ENCODE measurements at places on chromosomes 5 and 9.

DNA sequence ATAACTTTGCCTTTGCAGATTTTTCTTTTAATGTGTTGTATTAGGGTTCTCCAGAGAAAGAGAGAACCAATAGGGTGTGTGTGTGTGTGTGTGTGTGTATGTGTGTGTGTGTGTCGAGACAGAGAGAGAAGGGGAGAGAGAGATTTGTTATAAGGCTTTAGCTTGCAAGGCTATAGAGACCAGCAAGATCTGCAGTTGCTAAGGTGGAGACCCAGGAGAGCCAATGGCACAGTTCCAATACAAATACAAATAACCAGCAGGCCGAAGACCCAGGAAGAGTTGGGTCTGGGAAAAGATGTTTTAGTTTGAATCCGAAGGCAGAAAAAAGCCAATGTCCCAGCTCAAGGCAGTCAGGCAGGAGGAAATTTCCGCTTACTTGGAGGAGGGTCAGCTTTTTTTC is 23.0 kb downstream of the TMOD1 start:
- DNase-seq = no peak

GRCh38 chr5:150068961-150069645 is 17.3 kb downstream of the CSF1R start:
- DNase-seq = no peak

- DNase-seq = no peak
Observed at GRCh38 chr9:127723444-127723843, 7.6 kb downstream of the TTC16 start.

DNA sequence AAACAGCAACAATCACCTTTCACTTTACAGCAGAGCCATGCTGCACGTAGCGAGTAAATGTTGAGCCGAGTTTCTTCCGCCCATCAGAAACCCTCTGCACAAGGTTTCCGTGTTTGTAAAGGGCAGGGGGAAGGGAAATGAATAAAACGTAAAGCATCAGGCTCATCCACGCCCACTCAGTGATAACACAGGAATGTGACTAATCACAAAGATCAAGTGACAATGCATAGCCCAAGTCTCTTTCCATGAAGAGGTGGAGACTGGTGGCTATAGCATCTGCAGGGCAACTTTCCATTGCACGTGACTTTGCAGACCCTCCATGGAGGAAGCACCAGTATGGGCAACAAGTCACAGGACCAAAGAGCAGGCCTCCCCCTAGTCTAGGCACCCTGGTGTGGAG is 56.6 kb downstream of the CAMSAP1 start:
- DNase-seq = no peak

GRCh38 chr5:158100373-158100888 is 241.5 kb upstream of the CLINT1 start:
- no peak for DNase-seq

DNA sequence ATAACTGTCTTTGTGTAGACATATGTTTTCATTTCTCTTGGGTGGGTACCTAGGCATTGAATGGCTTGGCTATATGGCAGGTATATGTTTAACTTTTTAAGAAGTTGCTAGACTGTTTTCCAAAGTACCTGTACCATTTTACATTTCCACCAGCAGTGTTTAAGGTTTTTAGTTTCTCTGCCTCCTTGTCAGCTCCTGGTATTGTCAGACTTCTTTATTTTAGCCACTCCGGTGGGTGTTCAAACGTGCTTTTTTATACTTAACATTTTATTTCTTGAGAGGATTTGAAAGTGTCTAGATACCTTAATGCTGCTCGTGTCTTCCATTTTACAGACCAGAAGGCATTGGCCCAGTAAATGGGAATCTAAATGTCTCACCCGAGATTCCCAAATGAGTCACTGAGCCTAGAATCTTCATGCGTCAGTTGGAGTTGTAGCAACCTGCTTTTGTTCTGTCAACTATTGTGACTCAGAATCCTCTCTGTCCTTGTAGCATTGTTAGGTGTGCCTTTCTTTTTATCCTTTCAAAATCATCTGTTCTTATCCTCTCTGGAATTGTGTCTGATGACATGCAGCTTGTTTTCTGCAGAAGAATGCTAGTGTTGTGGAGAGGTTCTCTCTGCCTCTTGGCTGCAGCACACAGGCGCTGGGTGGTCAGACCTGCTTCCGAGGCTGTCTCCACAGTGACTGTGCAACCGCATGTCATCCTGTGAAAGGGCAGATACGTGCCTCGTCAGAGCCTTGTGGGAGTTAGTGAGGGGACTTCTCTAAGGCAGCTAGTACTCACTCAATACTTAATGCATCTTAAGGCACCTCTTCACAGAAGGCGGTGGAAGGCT is 291.8 kb downstream of the AOPEP start:
- no peak for DNase-seq

- no peak for DNase-seq
Observed at GRCh38 chr9:130996676-130997394, 12.1 kb upstream of the LAMC3 start.

- DNase-seq = no peak
Observed at GRCh38 chr9:120741701-120742100, 27.4 kb upstream of the MEGF9 start.

- DNase-seq = no peak
Observed at GRCh38 chr9:104177003-104177611, 83.0 kb downstream of the SMC2 start.

- no peak for DNase-seq
Observed at GRCh38 chr9:134396825-134397224, 70.6 kb downstream of the RXRA start.

DNA sequence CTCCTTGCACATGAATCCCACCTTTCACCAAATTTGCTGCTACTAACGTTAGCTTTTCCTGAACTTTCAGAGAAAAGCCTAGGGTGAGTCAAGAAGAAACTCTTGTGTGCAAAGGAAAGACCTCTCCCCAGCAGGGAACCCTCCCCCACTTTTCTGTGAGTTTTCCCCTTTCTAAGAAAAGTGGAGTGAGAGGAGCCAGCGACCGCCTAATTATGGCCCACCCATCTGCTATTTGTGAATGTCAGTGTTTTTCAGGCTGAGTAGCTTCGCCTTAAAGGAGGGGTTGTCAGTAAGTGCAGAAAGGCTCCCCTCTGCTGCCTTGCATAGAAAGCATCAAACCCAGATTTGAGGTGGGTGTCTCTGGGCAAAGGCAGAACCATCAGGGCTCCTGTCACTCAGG is 46.8 kb upstream of the SPOCK1 start:
- DNase-seq = no peak

GRCh38 chr5:102961671-102962070 is 158.3 kb downstream of the GIN1 start:
- DNase-seq = no peak

- DNase-seq = peak; percentile 64
Observed at GRCh38 chr5:431001-431710, 11.8 kb upstream of the EXOC3 start.

All from NCI-H1930 (cell line).